ENCODE measurements at places on chromosomes 12 and 14.

DNA sequence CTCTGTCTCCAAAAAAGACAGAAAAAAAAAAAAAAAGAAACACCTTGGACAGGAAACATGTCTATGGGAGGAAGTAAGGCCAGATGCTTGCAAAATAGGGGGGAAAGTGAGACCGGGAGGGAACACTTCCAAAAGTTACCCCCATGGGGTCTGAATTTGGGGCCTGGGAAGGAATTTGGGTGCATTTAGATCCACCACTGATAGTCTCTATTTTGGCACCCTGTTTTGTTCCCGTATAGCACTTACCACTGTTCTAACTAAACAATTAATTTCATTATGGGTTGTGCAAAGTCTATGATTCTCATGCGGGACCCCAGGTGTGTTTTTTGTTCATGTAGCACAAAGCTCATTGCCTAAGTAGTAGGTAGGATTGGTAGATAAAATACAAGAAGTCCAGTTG, 1.4 kb upstream of the MLEC start:
- no peak for DNase-seq

DNA sequence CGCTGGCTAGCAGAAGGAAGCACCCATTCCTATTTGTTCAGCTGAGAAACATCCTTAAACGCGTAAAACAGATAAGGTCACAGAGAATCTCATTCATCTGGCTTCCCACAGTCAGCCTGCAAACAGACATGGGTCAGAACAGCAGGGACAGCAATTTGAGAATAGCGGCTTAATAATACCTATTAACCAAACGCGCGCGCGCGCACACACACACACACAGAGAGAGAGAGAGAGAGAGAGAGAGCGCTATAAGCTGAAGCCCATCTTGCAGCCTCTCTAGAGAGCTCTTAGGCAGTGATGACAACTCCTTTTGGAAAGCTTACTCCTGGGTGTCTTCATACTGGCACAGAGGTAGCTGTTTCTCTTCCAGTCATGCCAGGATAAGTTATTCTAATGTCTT, 26.4 kb downstream of the TMEM132D start:
- no peak for DNase-seq

GRCh38 chr12:6653987-6654386, 6.8 kb upstream of the ACRBP start:
- DNase-seq: no peak

- no peak for DNase-seq
Measured at GRCh38 chr14:23181946-23182345, 1.5 kb downstream of the SLC7A8 start.

DNA sequence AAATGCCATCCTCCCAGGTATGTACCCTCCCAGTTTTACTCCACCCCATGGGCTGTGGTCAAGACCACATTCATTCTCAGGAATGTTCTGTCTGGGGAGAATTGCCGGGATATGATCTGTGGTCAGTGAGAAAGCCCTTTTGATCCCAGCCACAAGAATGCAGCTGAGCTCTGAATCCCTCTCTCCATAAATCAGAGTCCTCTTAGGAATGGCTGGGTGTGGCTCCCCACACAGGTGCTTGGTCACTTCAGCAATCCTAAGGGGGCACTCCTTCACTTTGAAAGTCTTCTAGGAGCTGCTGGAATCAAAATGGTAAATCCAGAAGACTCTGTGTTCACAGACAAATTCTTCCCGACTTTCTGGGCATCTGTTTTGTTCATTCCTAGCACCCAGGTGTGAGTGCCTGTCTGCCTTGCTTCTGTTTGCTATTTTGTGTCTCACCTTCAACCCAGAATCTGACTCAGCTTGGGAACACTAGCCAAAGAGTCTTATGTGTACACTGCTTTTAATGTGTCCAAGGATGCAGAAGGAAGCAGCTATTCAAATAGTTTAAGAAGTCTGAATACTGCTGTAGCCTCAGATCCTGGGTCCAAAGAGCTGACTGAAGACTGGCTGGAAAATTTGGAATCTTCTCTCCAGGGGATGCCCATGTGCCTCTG, 144.6 kb upstream of the CDKN3 start:
- no peak for DNase-seq

GRCh38 chr12:90833228-90833627, 121.7 kb downstream of the CCER1 start:
- DNase-seq: no peak

DNA sequence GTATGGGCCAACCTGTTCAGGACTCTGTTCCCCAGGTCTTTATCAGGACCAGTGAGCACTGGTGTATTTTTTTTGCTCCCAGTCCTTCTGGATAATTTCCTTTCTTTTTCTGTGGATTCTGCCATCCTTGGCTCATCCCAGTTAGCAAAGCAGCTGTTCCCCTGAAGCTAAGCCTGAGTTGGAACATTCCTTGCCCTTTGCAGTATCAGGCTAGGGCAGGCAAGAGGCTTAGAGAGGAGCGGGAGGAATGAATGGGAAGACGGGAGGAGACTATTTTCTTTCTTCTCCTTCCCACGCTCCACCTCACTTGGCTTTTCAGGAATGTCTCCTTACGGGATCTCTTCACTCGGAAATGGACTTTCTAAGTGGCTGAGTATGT, 29.2 kb downstream of the ERG28 start:
- no peak for DNase-seq

All from NCI-H1048 (cell line).